Mucosa of gallbladder (tissue), 1 donor: ENCODE measurements at places on chromosomes 3 and 15. TPM values are rescaled to one million over a fixed set of nuclear protein-coding genes. Genes with fewer than 3 reads are reported as not detected.

Gene SETD2
- 47.0 TPM for total RNA-seq

- no peak for DNase-seq
These were observed 52.4 kb downstream of the PDZRN3 start for GRCh38 chr3:73572368-73572767.

- no peak for DNase-seq
These were observed 162.6 kb downstream of the IL1RAP start for GRCh38 chr3:190676481-190676880.

GRCh38 chr15:49908933-49909295 lies 210.1 kb downstream of the ATP8B4 start:
- DNase-seq, result no peak

DNA sequence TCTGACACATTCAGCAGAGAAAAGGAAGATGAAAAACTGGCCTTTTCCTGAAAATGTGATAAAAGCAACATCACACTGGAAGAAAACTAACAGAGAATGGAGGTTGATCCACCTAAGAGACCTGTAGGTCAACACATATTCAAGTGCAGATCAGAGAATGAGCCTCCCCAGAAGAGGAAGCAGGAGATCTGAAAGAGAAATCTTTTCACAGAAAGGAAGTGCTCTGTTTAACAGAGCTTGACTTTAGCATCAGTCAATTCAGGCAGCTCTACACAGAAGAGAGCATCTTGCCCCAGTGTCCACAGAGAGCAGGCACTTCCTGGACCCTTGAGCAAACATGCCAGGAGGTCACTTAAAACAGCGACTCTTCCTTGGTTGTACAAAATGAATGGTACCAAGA lies 655.4 kb upstream of the GBE1 start:
- no peak for DNase-seq

DNA sequence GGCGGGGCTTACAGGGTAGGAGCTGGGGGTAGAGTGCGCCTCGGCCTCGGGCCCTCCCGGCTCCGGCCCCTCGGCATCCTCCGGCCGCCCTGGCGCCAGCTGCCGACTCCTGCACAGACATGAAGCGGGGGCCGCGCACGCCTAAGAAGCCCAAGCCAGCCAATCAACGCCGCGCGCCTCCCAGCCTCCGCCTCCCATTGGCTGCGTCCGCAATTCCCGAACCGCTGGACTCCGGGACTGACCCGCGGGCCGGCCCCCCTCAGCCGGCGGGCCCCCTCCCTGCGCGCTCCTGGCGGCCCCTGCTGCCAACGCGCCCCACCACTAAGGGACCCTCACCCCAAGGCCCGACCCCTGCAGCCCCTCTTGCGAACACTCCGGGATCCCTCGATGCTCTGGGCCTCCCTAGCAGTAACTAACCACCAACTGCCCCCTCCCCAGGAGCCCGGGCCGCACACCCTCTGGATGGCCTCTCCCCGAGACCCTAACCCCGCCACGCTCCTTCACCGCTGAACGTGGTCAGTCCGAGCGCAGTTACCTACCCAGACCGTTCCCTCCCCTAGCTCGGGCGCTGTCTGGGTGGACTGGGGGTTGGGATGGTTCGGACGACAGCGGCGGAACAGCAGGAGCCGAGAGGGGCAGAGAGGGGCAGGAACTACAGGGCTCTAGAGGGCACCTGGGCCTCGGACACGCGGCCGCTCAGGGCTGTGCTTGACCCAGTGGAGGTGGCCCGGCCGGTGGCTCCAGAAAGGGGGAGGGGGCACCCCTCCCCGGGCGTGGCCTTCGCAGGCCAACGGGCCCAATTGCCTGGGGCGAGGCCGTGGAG lies 5.0 kb downstream of the GATA2 start:
- DNase-seq, result peak; percentile 80
